ENCODE measurements at places on chromosomes 13 and 19. TPM values are rescaled to one million over a fixed set of nuclear protein-coding genes. Genes with fewer than 3 reads are reported as not detected.

MYH14 gene
- total RNA-seq = 110 TPM

DNA sequence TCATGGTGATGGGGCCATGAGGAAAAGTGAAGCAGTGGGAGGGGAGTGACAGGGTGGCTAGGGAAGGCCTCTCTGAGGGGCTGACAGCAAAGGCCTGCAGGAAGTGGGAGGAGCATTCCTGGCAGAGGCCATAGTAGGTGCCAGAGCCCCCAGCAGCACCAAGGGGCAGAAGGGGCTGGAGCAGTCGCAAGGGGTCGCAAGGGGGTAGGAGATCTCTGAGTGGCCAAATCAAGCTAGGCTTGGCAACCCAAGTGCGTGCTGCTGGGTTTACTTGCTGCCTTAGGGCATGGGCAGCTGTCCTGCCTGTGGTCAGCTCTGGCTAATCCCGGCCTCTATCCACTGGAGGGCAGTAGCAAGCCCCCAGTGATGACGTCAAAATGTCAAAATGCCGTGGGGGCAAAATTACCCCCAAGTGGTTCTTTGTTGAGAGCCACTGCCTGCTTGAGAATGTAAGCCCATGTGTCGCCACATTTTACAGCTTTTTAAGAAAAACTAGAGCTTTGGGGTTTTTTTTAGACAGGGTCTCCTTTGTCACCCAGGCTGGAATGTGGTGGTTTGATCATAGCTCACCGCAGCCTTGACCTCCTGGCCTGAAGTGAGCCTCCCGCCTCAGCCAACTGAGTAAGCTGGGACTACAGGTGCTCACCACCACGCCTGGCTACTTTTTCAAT lies 11.8 kb downstream of the CCDC97 start:
- DNase-seq = no peak

- no peak for DNase-seq
These were observed 9.4 kb downstream of the IFNL2 start for GRCh38 chr19:39277598-39277997.

SIGLEC6 gene
- 0.19 TPM for total RNA-seq

MBD3L2 gene
- total RNA-seq = not detected

B3GNT8 gene
- total RNA-seq = 8.2 TPM

GRCh38 chr13:77028202-77028601 lies 1.2 kb upstream of the FBXL3 start:
- no peak for DNase-seq

ZNF442 gene
- total RNA-seq = 2.9 TPM

DNA sequence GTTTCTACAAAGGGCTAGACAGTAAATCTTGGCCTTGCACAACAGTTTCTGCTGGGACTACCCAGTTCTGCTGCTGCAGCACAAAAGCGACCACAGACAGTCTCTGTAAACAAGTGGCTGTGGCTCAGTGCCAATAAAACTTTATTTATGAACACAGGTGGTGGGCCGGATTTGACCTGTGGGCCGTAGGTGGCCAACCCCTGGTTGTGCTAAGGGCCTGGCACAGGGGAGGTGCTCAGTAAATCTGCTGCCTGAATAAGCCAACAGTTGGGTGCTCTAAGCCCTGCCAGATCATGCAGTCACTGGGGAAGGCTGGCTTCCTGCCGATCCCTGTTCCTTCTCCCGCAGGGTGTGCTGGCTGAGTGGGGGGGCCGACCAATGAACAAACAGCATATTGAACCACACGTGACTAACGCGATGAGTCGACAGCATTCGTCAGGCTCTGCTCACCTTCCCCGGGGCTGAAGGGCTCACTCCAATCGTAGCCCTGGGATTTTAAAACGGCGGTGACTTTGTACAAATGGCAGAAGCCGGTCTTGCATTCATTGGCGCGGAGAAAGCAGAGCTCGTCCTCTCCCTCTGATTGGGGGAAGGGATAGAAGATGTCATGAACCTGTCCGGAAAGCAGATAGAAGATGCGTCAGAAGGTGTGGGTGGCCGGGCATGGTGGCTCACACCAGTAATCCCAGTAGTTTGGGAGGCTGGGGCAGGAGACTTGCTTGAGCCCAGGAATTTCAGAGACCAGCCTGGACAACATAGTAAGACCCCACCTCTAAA lies 24.3 kb upstream of the MYDGF start:
- peak; percentile 66 for DNase-seq

Measured in heart right ventricle (tissue), 16 donors.